Stimulated activated CD4-positive, alpha-beta T cell treated with anti-CD3 and anti-CD28 coated beads, TNF-alpha, amount 100 ng/mL, for 1 hour (primary cell): ENCODE measurements at places on chromosomes 4 and X.

DNA sequence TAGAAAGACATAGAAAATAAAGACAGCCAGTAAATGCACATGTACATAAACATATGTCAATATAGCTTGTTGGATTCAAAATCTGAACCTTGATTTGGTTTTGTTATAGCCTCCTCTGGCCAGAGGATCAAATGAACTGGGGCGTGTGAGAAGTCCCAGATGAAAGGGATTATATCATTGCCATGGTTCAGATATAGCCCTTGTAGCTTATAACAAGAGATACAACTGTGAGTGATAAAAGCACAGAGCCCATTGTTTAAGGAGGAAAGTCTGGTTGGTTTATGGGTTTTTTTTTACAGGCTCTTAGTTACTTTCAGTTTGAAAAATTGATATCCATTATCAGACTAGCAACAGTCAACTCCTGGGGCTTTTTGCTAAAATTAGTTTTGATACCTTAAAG is 101.7 kb upstream of the GLRA2 start:
- DNase-seq, result no peak

DNA sequence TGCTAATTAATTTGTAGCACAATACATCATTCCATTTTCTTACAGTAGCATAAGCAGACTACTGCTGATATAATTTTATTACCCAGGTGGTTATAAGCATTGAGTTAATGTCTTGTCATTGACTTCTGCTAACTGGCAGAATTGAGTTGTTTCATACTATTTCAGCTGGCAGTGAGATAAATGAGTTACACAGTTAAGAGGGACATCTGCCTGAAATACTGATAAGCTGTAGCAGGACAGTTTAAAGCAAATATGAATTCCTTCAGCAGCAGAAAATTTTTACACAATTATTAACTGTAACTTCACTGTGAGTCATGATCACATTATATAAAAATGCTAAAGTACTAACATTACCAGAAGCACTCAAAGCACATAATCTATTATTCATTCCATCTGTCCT is 326.8 kb downstream of the INPP4B start:
- DNase-seq, result no peak

- no peak for DNase-seq
These were observed 45.5 kb downstream of the NFKB1 start for GRCh38 chr4:102546635-102547034.

DNA sequence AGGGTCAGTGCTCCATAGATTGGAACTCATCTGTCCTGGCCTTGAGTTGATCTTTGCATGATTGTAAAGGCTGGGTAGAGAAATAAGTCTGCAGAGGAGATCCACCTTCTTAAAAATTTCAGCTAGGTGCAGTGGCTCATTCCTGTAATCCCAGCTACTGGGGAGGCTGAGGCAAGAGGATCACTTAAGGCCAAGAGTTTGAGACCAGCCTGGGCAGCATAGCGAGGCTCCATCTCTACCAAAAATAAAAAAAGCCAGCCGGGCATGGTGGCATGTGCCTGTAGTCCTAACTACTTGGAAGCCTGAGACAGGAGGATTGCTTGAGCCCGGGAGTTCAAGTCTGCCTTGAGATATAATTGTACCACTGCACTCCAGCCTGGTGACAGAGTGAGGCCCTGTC is 476 bp upstream of the CXCR3 start:
- DNase-seq, result no peak

DNA sequence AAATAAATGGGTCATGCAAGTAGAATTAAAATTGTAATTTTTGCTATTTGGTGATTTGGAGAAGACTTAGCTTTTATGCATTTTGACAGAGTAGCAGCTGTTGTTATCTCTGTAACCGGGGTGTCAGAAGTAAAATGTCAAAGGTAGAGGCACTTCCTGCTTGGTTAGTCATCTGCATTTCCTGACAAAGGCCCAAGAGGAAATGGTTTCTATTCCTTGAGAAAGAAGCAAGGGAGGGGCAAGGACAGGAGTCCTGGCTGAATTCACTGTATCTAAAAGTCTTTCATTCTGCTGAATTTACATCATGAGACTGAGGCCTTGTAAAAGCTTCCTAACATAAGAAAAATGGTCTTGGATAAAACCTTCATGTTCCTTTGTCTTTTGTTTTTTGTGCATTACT is 550.9 kb upstream of the BOD1L1 start:
- no peak for DNase-seq

GRCh38 chr4:150078579-150079080 is 385 bp downstream of the DCLK2 start:
- DNase-seq, result no peak

DNA sequence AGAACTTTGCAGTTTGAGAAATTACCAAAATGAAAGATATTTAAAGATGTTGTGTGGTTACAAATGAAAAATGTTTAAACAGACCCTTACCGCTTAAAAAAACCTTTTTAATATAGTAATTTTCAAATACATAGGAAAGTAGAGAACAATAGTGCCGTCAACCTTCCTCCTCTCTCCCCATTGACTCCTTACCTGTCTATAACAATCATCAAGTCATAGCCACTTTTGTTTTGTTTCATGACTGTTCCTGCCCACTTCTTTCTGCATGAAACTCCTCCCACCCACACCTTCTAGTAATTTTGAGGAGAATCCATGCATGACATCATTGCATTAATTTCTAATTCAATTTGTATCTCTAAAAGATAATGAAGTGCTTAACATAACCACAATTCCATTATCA is 76.5 kb upstream of the ATP8A1 start:
- no peak for DNase-seq

DNA sequence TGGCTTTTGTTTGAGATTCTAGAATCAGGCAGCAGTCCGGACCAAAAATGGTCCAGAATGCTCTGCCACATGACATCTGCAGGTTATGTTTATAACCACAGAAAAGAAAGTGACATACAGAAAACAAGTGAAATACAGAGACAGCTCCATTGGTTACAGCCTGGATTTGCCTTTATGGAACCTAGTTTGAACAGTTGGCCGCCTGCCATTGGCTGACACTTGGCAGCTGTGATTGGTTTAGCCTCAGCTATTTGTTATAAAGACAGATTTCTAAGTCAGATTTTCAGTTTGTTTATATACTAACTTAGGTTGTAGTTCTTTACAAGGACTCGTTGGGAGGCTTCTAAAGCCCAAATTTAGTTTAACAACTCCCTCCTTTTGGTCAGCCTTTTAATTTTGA is 40.8 kb upstream of the IL9R start:
- DNase-seq, result no peak

DNA sequence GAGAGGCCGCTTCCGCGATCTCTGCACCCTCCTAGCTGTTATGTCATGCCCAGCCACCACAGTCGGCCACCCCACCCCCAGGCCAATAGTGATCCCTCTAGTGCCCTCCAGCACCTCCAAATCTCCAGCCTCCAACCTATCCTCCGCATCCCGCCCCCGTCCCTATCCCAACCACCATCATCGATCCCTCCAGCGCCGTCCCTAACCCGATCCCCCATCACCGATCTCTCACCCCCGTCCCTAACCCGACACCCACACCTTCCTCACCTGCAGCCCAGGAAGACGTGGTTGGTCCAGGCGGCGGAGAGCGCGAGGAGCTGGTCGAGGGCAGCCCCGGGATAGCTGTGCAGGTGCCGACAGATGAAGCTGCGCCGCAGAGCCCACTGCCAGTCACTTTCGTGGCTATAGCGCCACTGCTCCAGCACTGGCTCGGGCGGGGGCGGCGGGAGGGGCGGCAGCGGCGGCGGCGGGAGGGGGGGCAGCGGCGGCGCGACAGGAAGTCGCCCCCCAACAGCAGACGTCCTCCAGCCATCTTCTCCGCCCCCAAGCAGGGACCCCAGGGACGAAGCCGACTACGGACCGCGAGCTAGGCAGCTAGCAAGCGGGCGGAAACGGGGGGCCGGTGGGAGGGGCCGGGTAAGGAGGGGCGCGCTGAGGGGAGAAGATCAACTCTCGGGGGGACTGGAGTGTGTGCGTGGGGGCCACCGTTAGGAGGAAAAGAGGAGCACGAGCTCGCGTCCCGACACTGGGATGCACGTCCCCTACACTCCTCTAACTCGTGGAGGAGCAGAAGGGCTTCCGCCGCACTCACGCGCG is 552 bp downstream of the NKRF start:
- peak; percentile 3 for DNase-seq

GRCh38 chrX:105126201-105126600 is 94.3 kb downstream of the TEX13A start:
- DNase-seq, result no peak

- no peak for DNase-seq
These were observed 715.0 kb upstream of the LCORL start for GRCh38 chr4:18736551-18736950.
